ENCODE measurements at places on chromosomes 7 and 10.

GRCh38 chr10:108445746-108446145 is 1281.2 kb upstream of the SORCS1 start:
- DNase-seq, result no peak

GRCh38 chr7:75650681-75651080 is 88.1 kb downstream of the HIP1 start:
- peak; percentile 33 for DNase-seq

DNA sequence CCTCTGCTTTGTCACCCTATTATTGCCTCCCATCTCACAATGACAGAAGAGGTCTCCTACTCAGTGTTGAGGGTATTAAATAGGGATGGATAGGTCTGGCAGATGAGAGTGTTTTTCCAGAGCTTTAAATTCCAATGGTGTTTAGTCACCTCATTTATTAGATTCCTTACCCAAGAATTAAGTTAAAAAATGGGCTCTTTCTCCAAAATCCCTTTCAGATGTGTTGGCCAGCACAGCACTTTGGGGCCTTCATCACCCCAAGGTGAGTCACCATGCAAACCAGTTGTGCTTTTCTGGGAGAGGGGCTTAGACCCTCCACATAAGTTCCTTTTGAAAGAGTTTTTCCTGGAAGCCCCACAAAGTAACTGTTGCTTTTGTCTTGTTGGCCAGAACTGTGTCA is 78.4 kb downstream of the CYP26A1 start:
- no peak for DNase-seq

GRCh38 chr7:69638674-69639073 is 40.4 kb downstream of the AUTS2 start:
- DNase-seq, result no peak

GRCh38 chr10:47402641-47403301 is 18.7 kb upstream of the ZNF488 start:
- peak; percentile 29 for DNase-seq
